Activated naive CD4-positive, alpha-beta T cell treated with anti-CD3 and anti-CD28 coated beads for 36 hours (primary cell): ENCODE measurements at places on chromosomes 12 and 14.

DNA sequence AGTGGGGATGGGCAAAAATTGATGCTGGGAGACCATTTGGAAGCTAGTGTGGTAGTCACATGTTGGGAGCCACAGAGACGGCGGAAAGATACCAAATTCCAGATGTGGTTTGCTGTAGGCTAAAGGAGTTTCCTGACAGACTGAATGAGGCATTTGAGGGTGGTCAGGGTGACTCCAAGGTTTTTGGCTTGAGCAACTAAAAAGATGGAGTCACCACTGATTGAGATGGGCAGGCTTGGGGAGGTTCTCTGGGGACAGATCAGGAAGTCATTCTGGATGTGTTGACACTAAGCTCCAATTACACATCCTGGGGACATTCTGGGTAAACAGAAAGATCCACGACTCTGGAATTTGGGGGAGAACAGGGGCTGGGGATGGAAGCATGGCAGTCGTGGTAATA is 15.5 kb upstream of the SERPINA9 start:
- no peak for DNase-seq

GRCh38 chr14:56137453-56137807 is 19.2 kb downstream of the PELI2 start:
- no peak for DNase-seq

DNA sequence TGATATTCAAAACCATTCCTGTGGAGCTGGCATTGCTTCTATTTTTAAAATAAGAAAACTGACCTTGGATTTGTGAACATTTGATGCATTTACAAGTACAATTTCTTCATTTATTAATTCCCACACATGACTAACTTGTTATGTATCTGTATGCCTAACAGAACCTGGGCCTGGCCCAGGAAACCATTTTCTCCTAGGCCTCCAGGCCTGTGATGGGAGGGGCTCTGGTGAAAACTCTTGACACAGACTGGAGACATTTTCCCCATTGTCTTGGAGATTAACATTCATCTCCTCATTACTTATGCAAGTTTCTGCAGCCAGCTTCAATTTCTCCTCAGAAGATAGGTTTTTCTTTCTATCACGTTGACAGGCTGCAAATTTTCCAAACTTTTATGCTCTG is 42.0 kb downstream of the GLIPR1L2 start:
- DNase-seq = no peak

- no peak for DNase-seq
These were observed 458.3 kb upstream of the SEL1L start for GRCh38 chr14:81991998-81992397.

DNA sequence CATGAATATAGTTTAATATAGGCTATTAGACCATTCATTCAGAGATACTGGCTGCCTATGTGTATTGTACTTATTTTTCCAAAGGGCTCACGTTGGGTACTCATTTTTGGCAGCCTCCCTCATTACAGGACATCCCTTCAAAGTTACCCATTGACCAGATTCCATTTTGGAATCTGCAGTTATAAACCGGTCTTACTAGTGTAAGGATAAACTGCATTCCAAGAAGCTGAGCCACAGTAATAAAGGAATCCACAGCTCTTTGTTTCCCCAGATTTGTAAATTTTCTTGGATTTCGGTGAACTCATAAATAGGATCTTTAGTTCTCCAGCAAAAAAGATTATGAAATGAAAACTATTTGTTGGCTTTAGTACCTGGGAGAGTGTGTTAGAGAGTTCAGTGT is 18.9 kb upstream of the CFL2 start:
- DNase-seq = no peak

DNA sequence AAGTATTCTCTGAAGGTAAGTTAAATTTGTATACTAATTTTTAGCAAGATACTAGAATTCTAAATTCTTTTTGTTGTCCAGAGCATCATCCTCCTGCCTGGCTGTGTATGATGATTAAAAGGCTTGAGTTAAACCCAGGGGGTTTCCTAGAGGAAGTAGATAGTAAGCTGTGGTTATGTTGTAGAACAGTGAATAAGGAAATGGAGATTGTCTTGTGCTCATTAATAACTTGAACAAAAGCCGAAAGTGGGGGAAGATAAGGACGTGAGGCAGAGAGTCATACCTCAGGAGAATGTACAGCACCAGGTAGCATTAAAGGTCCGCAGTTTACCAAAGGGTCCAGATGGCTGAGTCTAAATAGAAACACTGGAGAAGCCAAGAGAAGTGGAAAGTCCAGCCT is 42.0 kb downstream of the CKB start:
- no peak for DNase-seq
